ENCODE measurements at places on chromosomes 5 and 9.

- DNase-seq, result no peak
- no peaks in the 10 kb centered on the region for H3K36me3 ChIP-seq
- no peaks in the 10 kb centered on the region for H3K27me3 ChIP-seq
- peak overlapping the region; percentile 61 for H3K4me3 ChIP-seq
- H3K27ac ChIP-seq, result peak overlapping the region; percentile 82
These were observed 5.3 kb upstream of the TRIM41 start for GRCh38 chr5:181217803-181218062.

DNA sequence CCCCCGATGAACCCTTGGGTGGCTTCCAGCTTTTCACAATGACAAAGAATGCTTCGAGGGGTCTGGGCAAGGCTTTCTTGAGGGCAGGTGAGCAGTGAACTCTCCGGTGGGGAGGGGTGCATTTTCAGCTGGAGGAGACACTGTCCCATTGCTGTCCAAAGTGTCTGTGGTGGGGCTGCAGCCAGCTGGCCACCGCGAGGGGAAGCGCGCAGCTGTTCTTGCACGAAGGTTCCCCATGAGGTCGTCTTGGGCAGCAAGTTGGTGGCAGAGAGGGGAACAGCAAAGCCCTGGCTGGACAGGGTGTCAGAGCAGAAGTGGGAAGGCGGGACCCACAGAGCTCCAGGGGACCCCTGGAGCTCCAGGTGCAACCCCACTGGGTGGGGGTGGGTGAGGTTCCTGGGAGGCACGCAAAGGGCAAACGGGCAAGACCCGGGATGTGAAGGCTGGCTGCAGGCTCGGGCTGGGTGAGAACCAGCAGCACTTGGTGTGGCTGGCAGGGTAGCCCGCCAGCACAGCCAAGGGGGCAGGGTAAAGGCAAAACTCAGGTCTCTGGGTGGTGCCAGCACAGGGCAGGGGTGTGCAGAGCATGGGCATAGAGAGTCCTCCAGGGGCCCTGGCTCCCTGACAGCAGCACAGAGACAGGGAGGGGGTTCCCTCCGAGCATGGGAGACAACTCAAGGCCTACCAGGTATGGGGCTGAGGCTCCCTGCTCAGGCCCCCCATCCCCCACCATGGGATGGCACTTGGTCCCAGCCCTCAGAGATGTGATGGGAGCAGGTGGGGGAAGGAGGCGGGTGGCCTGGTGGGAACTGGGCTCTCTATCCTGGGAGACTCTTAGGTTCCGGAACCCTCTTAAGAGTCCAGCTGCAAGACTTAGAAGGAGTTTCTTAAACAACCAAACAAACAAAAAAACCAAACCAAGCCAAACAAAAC lies 26.6 kb downstream of the TSPAN17 start:
- H3K27ac ChIP-seq, result no peak overlapping the region
- H3K27me3 ChIP-seq, result peaks cover 22% of the 10 kb centered on the region
- no peak overlapping the region for H3K4me3 ChIP-seq
- no peak for DNase-seq
- no peaks in the 10 kb centered on the region for H3K36me3 ChIP-seq
- H3K4me1 ChIP-seq, result peaks cover 6% of the 10 kb centered on the region

DNA sequence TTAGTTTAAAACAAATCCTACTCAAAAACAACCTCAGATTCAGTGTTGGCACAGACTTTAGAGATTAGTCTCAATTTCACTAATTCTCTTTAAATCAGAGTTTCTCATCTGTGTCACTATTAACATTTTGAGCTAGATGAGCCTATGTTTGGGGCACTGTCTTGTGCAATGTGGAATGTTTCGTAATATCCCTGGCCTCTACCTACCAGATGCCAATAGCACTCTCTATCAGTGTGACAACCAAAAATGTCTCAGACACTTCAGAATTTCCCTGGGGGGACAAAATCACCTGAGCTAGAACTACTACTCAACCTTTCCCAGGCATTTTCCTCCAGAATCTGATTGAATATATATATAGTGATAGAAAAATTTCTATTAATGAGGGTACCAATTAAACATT lies 465.2 kb upstream of the RGMB start:
- H3K36me3 ChIP-seq, result no peaks in the 10 kb centered on the region
- no peak overlapping the region for H3K27ac ChIP-seq
- H3K27me3 ChIP-seq, result no peaks in the 10 kb centered on the region
- DNase-seq, result no peak
- H3K4me1 ChIP-seq, result no peaks in the 10 kb centered on the region

DNA sequence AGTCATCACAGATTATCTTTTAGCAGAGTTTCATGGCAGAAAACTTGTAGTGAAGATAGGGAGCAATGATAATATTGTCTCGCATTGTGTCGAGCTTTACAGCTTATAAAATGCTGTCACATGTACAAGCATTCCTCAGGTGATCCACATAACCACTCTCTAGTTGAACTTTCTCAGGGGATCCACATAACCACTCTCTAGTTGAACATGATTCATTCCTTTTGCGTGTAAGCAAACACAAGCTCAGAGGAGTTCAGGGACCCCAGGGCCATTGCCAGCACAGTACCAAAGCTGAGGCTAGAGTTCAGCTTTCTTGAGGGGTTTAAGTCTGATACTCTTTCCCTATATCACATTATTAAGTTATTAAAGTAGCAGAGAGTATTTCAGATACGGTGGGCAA lies 86.7 kb downstream of the CDH6 start:
- H3K4me3 ChIP-seq, result no peak overlapping the region
- no peak overlapping the region for H3K27ac ChIP-seq
- no peak for DNase-seq
- H3K27me3 ChIP-seq, result no peaks in the 10 kb centered on the region
- H3K4me1 ChIP-seq, result no peaks in the 10 kb centered on the region

GRCh38 chr5:11584017-11584416 lies 320.2 kb downstream of the CTNND2 start:
- no peak overlapping the region for H3K4me3 ChIP-seq
- no peaks in the 10 kb centered on the region for H3K36me3 ChIP-seq
- H3K4me1 ChIP-seq, result no peaks in the 10 kb centered on the region
- no peak overlapping the region for H3K27ac ChIP-seq
- DNase-seq, result no peak

GRCh38 chr5:57324861-57325260 lies 151.0 kb downstream of the GPBP1 start:
- DNase-seq, result peak; percentile 35
- H3K36me3 ChIP-seq, result no peaks in the 10 kb centered on the region
- H3K4me3 ChIP-seq, result no peak overlapping the region
- no peak overlapping the region for H3K27ac ChIP-seq

DNA sequence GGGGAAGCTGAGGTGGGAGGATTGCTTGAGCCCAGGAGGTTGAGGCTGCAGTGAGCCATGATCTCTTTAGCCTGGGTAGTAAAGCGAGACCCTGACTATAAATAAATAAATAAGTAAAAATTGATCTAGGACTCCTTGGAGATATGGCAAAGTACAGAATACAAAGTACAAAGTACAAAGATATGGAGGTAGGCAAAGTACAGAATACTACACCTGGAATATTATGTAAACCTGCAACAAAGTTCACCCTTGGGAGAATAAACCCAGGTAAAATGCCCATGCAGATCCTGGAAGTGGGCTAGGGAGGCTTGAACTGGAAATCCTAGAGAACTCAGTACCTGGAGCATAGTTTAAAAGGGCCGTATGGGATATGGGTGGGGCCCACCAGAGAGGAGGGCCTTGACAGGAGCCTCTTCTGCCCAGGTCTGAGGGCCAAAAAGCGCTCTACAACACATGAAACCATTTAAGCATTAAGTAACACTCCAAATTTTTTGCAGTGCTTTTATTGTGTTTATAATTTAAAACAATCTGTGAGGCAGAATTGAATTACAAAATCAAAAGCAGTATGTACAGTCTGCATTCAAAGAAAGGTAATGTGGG lies 20.7 kb downstream of the TTC1 start:
- no peak for DNase-seq
- no peak overlapping the region for H3K4me3 ChIP-seq
- peaks cover 6% of the 10 kb centered on the region for H3K36me3 ChIP-seq
- H3K27me3 ChIP-seq, result no peaks in the 10 kb centered on the region
- peaks cover 3% of the 10 kb centered on the region for H3K4me1 ChIP-seq

DNA sequence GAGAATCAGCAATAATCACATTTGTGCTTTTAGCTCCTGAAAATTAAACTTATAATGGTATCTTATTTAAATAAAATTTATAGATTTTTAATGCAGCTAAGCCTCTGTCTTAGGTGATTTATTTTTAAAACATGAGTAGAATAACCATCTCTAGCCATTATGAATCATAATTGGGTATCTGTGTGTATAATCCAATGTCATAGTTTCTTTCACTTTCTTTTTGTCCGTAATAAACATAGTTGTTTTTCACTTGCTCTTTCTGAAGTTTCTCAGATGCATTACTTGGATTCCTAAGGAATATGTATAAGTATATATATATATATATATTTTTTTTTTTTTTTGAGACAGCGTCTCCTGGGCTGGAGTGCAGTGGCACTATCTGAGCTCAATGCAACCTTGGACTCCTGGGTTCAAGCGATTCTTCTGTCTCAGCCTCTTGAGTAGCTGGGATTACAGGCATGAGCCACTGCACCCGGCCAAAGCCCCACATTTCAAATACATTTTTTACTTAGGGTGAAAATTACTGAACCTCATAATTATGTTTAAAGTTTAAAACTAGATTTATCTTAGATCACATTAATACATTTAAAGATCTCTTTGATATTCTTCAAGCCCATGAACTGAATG lies 377.1 kb downstream of the PRDM9 start:
- H3K27ac ChIP-seq, result no peak overlapping the region
- H3K36me3 ChIP-seq, result no peaks in the 10 kb centered on the region
- H3K4me3 ChIP-seq, result no peak overlapping the region
- H3K27me3 ChIP-seq, result no peaks in the 10 kb centered on the region

DNA sequence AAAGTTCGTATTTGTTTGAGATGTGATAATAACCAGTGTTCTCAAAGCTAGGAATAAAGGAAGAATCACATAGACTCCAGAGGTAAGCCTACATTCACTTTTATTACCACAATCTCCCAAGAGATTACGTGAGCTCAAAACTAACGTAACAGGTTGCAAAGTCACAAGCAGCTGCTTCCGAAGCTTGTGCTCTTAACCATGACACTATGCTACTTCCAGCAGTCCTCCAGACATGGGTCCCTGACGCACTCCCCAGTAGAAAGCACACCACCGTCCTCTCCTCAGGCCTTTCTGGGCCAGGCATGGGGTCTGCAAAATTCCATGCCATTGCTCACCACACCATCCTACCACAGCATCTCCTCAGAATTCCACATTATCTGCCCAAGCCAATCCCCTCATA lies 84.6 kb downstream of the PAX5 start:
- H3K4me3 ChIP-seq, result no peak overlapping the region
- no peak overlapping the region for H3K27ac ChIP-seq
- no peaks in the 10 kb centered on the region for H3K4me1 ChIP-seq
- no peak for DNase-seq
- H3K27me3 ChIP-seq, result peaks cover 16% of the 10 kb centered on the region

GRCh38 chr5:23217159-23217558 lies 290.2 kb upstream of the PRDM9 start:
- H3K4me1 ChIP-seq, result no peaks in the 10 kb centered on the region
- no peaks in the 10 kb centered on the region for H3K36me3 ChIP-seq
- H3K27ac ChIP-seq, result no peak overlapping the region
- no peak overlapping the region for H3K4me3 ChIP-seq

- no peak overlapping the region for H3K4me3 ChIP-seq
- no peak for DNase-seq
- no peaks in the 10 kb centered on the region for H3K27me3 ChIP-seq
- H3K36me3 ChIP-seq, result no peaks in the 10 kb centered on the region
These were observed 602.9 kb upstream of the WWC1 start for GRCh38 chr5:167688341-167689130.

DNA sequence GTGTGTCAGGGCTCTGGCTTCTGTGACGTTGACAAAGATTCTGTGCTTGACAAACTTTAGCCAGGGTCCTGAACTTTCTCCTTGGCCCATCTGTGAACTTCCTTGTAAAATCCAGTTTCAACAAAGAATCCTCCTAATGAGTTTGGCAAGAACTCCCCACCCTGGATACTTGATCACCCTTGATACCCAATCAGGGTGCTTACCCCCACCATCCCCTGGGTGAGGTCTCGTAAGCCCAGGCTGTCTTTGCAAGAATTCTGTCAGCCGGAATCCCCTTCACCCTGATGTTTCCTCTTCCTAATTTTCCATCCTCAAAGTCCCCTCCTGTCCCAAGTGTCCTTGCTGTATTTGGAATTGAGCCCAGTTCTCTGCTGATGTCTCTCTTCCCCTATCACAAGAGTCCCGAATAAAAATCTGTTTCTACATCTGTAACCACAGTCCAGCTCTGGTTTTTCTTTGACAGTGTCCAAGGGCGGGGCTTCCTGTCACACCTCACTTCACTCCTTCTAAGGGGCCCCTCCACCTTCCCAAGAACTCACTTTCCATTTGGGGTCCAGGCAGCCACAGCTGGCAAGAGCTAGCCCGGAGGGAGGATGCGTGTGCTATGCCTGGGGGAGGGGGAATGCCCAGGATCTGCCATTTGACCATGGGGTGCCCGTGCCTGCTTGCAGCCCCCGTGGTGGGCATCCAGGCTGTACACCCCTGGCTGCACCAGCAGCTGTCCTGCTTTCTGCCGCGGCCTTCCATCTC lies 2.7 kb upstream of the CARD19 start:
- no peak overlapping the region for H3K4me3 ChIP-seq
- no peaks in the 10 kb centered on the region for H3K27me3 ChIP-seq
- peak overlapping the region; percentile 39 for H3K27ac ChIP-seq
- H3K36me3 ChIP-seq, result no peaks in the 10 kb centered on the region

DNA sequence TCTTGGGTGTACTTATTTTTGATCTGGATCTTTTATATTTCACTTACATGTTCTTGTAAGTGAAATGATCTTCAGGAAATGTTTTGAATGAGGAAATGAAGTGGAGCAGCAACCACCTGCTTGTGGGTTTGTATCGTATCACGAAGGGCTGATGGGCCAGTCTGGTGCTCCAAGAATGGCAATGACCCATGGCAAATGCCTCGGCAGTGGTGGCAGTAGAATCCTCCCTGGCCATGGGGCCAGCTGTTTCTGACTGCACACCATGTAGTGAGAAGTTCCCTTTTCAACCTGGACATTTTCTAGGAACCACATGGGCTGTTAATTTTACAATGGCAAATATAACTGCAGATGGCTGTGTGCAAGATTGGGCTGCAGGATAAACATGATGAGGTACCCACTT lies 29.9 kb downstream of the MAT2B start:
- peaks cover 4% of the 10 kb centered on the region for H3K4me1 ChIP-seq
- H3K27ac ChIP-seq, result no peak overlapping the region
- no peaks in the 10 kb centered on the region for H3K36me3 ChIP-seq
- H3K4me3 ChIP-seq, result no peak overlapping the region
- DNase-seq, result no peak

Measured in heart right ventricle (tissue), 16 donors.